ENCODE measurements at places on chromosomes 6 and 20. TPM values are rescaled to one million over a fixed set of nuclear protein-coding genes. Genes with fewer than 3 reads are reported as not detected.

- H3K27me3 ChIP-seq, result no peaks in the 10 kb centered on the region
- no peaks in the 10 kb centered on the region for H3K4me1 ChIP-seq
- H3K36me3 ChIP-seq, result no peaks in the 10 kb centered on the region
These were observed 64.0 kb downstream of the PLCB1 start for GRCh38 chr20:8196096-8196495.

DNA sequence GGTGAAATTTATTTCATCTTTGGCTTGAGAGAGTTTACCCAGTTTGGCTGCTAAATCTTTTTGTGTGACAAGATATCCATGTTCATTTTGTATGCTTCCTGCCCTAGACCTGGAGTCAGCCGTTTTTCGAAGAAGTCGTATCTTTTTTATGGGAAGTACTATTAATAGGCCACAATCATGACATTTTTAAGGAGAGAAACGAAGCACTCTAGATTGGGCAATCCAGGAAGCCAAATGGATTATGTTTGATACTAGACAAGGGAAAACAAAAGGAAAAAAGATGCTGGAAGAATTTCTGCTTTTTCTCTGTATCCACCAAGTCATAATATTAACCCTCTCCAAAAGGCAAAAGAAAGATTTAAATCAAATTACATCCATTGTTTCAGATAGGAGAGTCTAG, 214.6 kb downstream of the HDGFL1 start:
- no peaks in the 10 kb centered on the region for H3K4me1 ChIP-seq
- DNase-seq, result no peak
- no peak overlapping the region for H3K4me3 ChIP-seq
- no peaks in the 10 kb centered on the region for H3K27me3 ChIP-seq
- peak overlapping the region; percentile 70 for H3K27ac ChIP-seq

DNA sequence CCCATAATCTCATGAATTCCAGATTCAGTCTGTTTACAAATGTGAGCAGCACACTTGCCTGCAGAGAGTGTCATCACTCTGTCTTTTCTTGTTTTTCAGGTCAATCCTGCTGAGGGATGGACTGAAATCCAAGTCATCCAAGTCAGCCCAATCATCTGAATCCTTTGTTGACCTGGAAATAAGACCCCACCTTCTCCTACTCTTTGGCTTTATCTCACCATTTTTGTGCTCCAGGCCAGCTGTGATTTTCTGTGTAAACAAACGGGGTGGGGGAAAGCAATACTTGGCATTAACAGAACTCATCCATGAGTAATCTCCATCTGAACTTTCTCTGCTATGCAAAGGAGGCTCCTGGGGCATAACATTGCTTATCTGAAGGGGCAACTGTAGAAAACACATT, 16.9 kb upstream of the GSTA4 start:
- peaks cover 6% of the 10 kb centered on the region for H3K36me3 ChIP-seq
- no peaks in the 10 kb centered on the region for H3K27me3 ChIP-seq
- DNase-seq, result no peak
- H3K4me1 ChIP-seq, result peaks cover 43% of the 10 kb centered on the region
- no peak overlapping the region for H3K4me3 ChIP-seq

GRCh38 chr6:1362643-1363042, 26.7 kb upstream of the FOXF2 start:
- H3K27ac ChIP-seq, result no peak overlapping the region
- no peak overlapping the region for H3K4me3 ChIP-seq
- no peak for DNase-seq
- H3K4me1 ChIP-seq, result peaks cover 6% of the 10 kb centered on the region

NKAIN4 gene
- total RNA-seq, result 23.0 TPM

DNA sequence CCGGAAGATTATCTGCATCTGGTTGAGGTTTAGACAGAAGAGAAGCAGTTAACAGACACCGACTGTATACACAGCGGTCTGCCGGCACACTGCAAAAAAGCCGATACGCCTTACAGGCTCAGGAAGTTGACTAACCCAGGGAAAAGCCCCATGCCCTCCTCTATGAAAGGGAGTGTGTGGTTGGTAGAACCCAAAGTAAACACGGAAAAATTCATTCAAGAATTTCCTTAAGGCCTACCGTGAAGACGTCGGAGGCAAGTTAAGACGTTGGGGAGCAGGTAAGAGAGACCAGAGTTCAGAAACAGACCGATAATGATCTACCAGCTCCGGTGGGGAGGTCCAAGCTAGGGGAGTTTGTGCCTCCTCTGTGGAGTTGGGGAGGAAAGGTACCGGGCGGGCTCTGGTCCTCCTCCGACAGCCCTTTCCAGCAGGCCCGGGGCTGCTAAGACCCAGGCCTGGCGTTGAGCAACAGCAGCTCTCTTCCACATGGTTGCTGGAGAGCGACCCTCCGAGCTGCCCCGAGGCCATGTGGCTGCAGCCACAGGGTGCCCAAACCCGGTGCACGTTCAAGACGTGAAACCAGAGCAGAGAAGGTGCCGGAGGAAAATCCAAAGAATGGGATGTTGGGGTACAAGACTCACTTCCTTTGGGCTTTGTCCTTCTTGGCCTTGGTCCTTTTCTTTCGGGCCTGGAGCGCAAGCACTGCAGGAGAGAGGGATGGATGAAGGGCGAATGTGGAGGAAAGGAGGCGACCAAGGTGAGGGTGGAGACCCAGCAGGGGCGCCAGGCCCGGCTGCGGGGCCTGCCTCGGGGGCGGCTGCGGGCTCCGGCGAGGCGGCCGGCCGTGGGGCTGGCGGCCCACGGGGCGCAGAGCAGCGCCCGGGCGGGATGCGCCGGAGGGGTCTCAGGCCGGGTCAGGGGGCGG, 809 bp downstream of the SRPK1 start:
- no peaks in the 10 kb centered on the region for H3K36me3 ChIP-seq
- DNase-seq, result peak; percentile 71
- H3K4me3 ChIP-seq, result peak overlapping the region; percentile 65
- peaks cover 26% of the 10 kb centered on the region for H3K4me1 ChIP-seq
- H3K27ac ChIP-seq, result peak overlapping the region; percentile 83

DNA sequence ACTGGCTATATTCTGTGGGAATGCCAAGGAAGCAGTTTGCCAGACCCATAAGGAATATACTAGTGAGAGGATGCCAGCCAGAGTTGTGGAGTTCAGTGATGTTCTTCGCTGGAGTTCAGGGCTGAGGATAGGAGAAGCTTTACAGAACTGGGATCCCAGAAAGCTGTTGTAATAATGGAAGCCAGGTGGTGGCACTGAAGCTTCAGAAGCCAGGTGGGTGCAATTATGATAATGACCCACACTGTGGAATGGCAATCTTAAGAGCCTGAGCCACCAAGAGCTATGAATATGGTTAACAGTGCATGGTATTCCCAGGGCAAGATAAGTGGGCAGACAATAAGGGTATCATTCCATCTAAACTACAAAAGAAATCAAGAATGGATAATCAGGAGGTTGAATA, 25.1 kb upstream of the ENPP1 start:
- H3K36me3 ChIP-seq, result no peaks in the 10 kb centered on the region
- H3K4me1 ChIP-seq, result peaks cover 9% of the 10 kb centered on the region
- DNase-seq, result peak; percentile 32
- no peak overlapping the region for H3K4me3 ChIP-seq
- H3K27ac ChIP-seq, result no peak overlapping the region

BPIFB2 gene
- 0.52 TPM for total RNA-seq

DNMT3B gene
- 4.5 TPM for total RNA-seq

GSTA3 gene
- total RNA-seq, result not detected

GRCh38 chr20:38934530-38934929, 8.3 kb downstream of the FAM83D start:
- no peak overlapping the region for H3K4me3 ChIP-seq
- H3K36me3 ChIP-seq, result no peaks in the 10 kb centered on the region
- no peak overlapping the region for H3K27ac ChIP-seq
- DNase-seq, result no peak
- no peaks in the 10 kb centered on the region for H3K4me1 ChIP-seq

DPPA5 gene
- total RNA-seq, result not detected

SLC17A2 gene
- 7.7 TPM for total RNA-seq

PHF3 gene
- total RNA-seq, result 79.2 TPM

DNA sequence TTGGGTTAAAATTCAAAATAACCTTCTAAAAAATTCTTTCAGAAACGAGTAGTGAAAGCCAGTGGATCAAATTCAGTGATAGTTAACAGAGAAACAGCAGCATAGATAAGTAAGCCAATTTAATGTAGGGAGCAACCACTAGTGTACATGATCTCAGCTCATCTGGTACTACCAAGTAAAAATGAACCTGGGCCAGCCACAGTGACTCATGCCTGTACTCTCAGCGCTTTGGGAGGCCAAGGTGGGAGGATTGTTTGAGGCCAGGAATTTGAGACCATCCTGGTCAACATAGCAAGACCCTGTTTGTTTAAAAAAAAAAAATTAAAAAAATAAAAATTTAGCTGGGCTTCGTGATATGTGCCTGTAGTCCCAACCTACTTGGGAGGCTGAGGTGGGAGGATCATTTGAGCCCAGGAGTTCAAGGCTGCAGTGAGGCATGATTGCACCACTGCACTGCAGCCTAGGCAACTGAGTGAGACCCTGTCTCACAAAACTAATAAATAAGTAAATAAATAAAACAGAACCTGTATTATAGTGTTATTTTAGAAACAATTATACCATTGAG, 32.4 kb downstream of the CBFA2T2 start:
- no peaks in the 10 kb centered on the region for H3K36me3 ChIP-seq
- H3K4me3 ChIP-seq, result no peak overlapping the region
- no peaks in the 10 kb centered on the region for H3K27me3 ChIP-seq
- no peak for DNase-seq

DNA sequence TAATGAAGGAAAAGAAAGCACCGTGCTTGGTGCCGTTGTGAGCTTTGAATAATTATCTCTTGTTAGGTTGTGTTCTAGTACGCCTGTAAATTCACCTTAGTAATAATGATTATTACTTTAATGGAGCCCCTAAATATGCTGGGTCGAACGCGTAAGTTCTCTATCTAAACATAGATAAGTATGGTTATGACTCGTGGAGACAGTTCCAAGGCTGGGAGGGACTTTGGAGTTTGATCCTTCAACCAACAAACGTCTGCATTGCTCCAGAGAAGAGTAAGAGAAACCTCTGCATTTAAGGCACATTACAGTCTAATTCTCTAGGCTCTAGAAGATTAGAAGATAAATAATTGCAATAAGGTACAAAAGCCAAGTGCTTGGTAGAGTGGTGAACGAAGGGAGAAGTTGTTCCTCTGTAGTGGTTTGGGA, 514 bp downstream of the ACOT13 start:
- peak overlapping the region; percentile 39 for H3K4me3 ChIP-seq
- H3K4me1 ChIP-seq, result peaks cover 8% of the 10 kb centered on the region
- H3K27ac ChIP-seq, result peak overlapping the region; percentile 93
- no peaks in the 10 kb centered on the region for H3K27me3 ChIP-seq
- peak; percentile 76 for DNase-seq

SLC18B1 gene
- 28.8 TPM for total RNA-seq
